AG04449 (cell line): ENCODE measurements at places on chromosomes 1 and 21.

DNA sequence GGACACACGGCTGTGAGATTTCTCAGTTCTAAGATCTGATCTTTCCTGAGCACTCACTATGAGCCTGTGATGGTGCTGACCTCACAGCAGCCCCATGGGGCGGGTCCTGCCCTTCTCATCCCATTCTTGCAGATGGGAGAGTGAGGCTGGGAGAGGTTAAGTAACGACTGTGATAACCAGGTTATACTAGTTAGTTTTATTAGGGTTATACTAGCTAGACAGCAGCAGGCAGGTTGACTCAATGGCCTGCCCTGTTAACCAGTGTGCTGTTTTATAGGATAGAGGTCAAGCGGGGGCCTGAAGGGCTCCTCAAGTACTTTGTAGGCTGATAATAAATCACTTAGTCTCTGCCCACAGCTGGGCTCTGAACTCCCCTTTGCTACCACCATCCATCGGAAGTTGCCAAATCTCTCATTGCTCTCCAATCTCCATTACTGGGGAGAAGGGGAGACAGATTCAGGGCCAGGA is 4.8 kb downstream of the CNTN2 start:
- DNase-seq = no peak

- DNase-seq = no peak
Measured at GRCh38 chr1:157993918-157994605, 617 bp downstream of the KIRREL1 start.

DNA sequence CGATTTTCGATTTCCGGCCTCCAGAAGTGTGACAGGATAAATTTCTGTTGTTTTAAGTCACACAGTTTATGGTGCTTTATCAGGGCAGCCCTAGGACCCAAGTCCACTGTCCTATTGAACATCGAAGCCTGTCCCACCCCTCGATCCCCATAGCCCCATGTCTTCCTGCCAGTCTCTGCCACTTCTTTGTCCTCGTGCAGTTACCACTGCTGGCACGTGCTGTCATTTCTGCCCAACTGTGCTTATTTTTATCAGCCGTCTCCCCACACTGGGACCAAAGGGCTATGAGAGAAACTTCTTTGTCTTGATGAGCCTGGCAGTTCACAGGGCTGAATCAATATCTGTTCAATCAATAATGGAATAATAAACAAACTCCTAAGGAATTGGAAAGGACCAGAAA is 146.7 kb downstream of the PSMG1 start:
- no peak for DNase-seq

DNA sequence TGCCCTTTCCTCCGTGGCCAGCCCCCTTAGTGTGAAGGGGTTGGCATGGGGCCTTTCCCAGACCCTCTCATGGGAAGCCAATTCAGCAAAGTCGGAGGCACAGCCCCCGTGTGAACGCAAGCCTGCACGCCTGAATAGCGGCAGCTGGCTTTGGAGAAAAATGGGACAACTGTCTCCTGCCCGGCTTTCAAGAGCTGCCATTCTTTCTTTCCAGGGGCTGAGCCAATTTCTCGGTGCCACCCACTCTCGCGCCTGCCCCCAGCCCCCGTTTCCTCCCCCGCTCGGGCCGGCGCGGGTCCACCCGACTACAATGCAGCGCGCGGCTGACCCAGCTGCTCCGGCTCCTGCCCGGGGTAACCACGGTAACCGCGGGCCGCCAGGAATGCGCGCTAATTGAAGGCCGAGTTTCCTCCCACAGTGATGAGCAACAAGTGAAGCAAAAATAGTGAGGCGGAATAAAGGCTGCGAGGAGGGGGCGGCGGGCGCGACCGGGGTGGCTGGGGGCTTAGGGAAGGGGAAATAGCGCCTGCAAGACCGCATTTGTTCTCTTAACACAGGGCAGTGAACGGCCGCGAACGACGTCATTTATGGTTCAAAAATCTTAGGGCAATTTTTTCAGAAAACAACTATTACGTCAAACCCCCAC is 27.8 kb downstream of the ILDR2 start:
- DNase-seq = no peak

DNA sequence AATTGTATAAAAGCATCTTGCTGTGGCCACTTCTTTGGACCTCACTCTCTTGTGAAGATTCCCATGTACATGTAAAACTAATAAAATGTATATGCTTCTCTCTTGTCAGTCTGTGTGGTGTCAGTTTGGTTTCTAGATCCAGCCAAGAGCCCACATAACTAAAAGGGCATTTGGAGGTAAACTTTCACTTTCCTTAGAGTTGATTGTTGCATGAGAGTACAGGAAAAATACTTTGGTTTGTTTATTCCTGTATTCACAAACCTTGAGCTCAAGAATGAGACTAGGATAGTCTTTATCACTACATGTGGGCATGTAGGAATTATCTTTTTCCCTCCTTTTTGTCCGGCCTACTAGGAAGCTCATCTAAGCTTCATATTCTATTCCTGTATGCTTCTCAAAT is 50.9 kb downstream of the KCTD3 start:
- no peak for DNase-seq

GRCh38 chr1:56437959-56438358 is 141.4 kb downstream of the PLPP3 start:
- no peak for DNase-seq

GRCh38 chr1:172980456-172980855 is 70.3 kb downstream of the TNFSF18 start:
- DNase-seq = peak; percentile 29

GRCh38 chr1:233509526-233509925 is 104.4 kb upstream of the KCNK1 start:
- no peak for DNase-seq

DNA sequence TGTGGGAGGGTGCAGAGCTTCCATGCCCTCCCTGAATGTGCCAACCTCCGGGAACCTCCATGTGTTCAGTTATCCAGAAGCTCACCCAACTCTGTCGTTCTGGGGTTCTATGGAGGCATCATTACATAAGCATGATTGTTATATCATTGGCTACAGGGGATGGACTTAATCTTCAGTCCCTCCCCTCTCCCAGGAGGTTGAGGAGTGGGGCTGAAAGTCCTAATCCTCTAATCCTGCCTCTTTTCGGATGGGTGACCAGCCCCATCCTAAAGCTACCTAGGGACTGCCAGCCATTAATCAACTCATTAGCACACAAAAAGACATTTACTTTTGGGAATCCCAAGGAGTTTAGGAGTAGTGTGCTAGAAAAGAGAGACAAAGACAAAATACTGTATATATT is 32.0 kb upstream of the PSEN2 start:
- no peak for DNase-seq

DNA sequence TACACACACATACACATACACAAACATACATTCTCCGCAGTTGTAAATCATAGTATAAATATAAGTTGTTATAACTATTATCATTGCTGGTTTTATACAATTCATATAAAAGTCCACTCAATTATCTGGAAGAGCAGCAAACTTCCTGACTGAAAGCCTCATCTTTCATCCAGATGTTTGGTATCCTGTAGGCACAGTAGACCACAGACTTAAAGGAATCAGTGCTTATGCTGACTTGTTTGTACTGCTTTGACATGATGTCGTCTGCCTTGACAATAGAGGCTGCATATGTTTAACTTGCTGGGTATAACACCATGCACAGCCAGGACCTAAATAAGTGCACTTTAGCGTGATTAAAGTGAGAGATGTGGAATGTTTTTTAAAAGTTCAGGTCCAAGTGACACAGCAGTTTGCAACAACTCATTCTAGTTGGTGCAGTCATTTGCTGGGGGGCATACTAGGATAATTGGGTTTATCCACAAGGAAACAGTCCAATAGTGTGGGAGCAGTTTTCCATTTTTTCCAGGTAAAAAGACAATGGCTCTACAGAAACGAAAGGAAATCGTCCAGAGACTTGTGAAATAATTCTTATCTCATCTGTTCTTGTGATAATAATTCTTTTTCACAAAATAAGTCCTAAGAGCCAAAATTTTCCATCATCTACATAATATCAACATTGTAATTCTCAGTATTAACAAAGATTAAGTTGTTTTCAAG is 110.3 kb upstream of the TSPAN2 start:
- no peak for DNase-seq

DNA sequence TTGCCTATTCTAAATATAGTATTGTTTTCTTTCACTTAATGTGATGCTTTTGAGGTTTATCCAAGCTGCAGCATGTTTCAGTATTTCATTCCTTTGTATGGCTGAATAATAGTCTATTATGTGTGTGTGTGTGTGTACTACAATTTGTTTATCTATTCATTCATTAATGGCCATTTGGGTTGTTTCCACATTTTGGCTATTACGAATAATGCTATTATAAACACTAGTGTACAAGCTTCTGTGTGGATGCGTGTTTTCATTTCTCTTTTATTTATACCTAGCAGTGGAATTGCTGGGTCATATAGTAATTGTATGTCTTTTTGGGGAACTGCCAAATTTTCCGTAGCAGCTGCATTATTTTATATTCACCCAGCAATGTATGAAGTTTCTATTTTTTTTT is 15.0 kb upstream of the THEM5 start:
- no peak for DNase-seq

- DNase-seq = no peak
Measured at GRCh38 chr1:15198684-15199083, 45.1 kb downstream of the TMEM51 start.

GRCh38 chr1:201917362-201918033 is 28.8 kb downstream of the SHISA4 start:
- peak; percentile 74 for DNase-seq

DNA sequence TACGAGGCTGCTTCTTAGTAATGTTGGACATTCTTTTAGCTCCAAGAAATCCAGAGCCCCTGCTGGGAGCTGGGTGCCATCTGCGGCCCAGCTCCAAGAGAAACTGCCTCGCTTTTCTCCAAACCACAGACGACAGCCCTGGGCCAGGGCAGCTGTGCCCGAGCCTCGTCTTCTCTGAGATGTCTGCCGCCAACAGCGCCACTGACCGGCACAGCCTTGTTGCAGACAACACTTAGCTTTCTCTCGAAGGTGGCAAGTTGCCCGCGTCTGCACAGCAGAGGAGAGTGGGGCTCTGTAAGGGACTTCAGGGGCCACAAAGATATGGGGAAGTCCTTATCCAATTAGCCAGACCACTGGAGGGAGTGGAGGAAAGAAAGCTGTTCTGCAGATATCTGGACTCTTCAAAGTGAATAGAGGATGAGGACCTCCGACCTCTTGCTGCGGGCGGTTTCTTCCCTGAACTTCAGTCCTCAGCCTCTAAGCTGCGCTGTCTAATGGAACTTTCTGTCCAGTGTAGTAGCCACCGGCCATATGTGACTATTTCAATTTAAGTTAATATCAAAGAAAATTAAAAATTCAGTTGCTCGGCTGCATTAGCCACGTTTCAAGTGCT is 63.9 kb upstream of the DISP3 start:
- DNase-seq = no peak

GRCh38 chr1:42924851-42925760 is 33.6 kb downstream of the SLC2A1 start:
- DNase-seq = no peak

- no peak for DNase-seq
Measured at GRCh38 chr1:60866917-60867531, 215.3 kb upstream of the NFIA start.

DNA sequence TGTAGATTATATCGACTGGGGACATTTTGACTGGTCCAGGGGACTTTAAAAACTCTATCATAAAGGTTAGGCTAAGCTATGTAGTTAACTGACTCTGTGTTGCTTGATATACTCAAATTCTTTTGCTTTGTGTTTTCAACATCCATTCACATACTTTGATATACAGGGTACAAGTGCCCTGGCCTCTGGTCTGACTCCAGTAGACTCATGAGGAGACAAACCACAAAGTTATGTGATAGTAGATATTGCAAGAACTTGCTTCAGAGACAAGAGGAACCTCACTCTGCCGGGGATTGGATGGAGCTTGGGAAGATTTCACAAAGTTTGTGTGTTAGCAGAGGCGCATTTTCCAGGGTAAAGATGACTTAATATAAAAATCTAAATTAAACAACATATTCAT is 1.3 kb downstream of the GORAB start:
- no peak for DNase-seq

DNA sequence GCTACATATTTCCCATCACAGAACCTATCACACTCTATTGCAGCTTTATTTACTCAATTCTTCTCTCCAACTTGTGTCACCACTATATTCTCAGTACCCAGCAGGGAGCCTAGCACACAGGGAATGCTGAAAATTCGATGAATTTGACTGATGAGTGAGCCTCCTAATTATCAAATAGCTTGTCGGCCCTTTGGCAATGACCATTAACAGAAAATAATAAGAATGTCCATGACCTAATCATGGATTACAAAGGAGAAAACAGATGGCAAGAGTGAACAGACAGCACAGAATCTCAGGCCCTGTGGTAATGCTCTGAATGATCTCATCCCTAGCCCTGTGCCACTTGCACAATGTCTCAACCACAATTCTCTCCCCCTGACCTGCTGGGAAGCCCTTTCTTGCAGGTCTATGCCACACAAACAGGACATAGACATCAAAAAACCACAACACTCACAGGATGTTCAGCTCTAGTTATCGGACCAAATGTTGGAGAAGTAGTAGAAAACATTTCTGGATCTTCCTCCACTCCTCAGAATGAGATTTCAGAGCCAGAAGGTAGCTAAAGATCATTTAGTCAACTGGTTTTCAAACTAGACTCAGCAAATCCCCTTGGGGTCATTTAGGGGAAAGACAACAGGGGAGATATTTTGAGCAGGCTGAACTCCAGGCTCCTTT is 68.4 kb downstream of the LUZP1 start:
- DNase-seq = peak; percentile 90

DNA sequence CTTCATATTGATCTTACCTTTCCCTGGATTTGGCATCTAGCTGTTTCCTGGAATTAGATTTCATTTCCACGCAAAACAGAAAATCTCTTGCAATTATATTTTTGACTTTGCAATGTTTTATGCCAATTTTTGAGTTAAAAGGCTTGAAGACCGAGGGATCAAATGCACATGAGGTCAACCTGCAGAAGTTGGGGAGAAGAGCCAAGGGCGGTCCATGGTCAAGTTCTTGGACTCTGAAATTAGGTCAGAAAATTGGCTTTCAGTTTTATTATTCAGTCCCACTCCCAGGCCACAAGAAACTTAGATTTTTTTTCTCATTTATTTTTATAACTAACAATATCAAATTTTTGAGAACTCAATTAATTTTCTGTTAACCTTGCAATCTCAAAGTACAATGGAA is 499.1 kb upstream of the USP24 start:
- DNase-seq = no peak

DNA sequence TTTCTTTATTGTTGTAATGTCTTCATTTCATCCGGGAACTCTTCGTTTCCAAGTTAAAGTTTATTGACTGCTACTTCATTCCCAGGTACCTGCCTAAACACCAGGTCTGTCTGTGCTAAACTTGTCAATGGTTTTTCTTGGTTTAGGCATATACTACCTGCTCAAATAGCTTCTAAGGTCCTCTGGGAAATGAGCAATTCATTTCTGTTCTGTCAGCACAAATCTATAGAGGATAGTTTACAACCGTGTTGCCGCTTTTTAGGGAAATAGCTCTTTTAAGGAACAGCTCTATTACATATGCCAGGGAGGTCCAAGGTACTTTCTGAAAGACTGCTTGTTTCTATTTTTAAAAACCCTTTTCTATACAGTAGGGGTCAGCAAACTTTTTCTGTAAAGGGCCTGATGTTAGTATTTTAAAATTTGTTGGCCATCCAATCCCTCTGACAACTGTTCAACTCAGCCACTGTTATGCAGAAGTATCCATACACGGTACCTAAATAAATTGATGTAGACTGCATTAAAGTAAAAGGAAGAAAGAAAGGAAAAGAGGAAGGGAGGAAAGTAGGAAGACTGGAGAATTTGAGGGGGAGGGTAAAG is 222.7 kb upstream of the PTBP2 start:
- no peak for DNase-seq

GRCh38 chr1:241600496-241600901 is 39.7 kb downstream of the CHML start:
- DNase-seq = no peak

GRCh38 chr1:65059930-65060538 is 88.0 kb upstream of the AK4 start:
- DNase-seq = no peak
